ENCODE measurements at places on chromosomes 16 and 17. TPM values are rescaled to one million over a fixed set of nuclear protein-coding genes. Genes with fewer than 3 reads are reported as not detected.

NRN1L gene
- 1.1 TPM for total RNA-seq

PVALEF gene
- total RNA-seq, result not detected

HAS3 gene
- 2.1 TPM for total RNA-seq

SLC5A10 gene
- total RNA-seq, result 9.7 TPM

ADGRG3 gene
- total RNA-seq, result 1.8 TPM

SLC38A8 gene
- total RNA-seq, result not detected

UMOD gene
- total RNA-seq, result 65.7 TPM

SLC9A5 gene
- 1.1 TPM for total RNA-seq

CLEC18B gene
- 5.3 TPM for total RNA-seq

CCL4L2 gene
- total RNA-seq, result 1.6 TPM

SRL gene
- total RNA-seq, result 3.3 TPM
